Caki2 (cell line): ENCODE measurements at places on chromosomes 12 and 14. TPM values are rescaled to one million over a fixed set of nuclear protein-coding genes. Genes with fewer than 3 reads are reported as not detected.

GRCh38 chr14:83260751-83261150 lies 1727.1 kb upstream of the SEL1L start:
- no peak for DNase-seq

DNA sequence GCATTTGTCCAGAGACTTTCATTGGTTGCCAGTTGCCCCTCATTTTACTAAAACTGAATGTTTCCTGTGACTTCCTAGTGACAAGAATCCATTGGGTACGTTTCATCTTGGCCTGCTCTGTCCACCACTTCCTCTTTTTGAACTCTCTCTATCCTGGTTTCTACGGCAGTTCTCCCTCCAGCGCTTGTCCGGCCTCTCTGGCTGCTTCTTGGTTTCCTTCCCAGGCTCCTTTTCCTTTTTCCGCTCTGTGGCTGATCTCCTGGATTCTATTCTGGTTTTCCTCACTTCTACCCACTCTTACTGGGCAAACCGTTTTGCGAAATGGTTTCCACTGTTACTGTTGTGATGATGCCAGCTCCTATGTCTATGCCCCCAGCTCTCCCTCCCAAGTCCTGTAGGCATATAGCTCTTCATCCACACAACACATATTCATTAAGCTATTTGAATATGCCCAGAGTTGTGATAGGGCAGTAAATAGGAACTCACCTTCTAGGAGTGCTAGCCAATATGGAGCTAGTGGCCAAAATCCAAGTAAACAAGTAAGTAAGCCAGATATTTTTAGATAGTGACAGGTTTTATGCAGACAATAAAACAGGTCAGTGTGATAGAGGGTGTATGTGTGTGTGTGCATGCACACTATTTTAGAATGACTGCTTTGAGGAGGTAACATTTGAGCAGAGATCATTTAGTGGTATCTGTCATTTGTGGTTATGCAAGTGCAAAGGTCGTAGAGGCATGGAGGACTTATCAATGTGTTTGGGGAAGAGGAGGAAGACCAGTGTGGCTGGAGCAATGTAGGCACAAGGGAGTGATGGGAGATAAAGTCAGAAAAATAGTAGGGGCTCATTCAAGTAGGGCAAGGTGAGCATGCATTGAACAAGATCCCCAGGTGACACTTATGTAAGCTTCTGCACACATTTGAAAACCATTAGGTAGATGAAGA lies 27.9 kb upstream of the CTDSP2 start:
- DNase-seq, result no peak

GRCh38 chr14:70856851-70857495 lies 47.7 kb upstream of the MAP3K9 start:
- no peak for DNase-seq

DNA sequence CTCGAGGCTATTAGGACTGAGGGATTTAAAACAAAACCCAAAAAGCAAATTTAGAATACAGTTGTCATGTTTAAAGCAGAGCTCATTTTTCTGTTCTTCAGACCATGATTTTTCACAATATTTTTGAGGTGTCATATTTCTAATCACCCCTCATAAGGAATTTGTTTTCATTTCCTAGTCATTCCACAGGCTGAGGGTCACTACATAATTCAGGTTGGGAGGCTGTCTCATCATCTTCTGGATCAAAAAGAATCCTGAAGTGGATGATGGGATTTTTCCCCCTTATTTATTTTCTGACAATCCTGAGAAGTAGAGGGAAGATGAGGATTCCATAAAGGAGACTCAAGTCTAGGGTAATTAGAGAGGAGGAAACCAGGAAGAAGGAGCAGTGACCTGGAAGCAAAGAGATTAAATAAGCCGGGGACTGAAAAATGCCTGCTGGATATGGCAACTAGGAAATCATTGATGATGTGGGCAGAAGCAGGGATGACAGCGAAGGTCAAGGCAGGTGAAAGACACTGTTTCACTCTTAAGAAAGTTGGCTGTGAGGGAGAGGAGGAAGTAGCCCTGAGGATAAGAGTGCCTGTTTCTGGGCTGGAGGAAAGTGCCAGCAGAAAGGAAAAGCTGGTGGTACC lies 9.0 kb upstream of the PCNX1 start:
- no peak for DNase-seq

GRCh38 chr14:26594756-26595545 lies 2.9 kb downstream of the NOVA1 start:
- no peak for DNase-seq

- no peak for DNase-seq
Observed at GRCh38 chr14:51988221-51988620, 1.1 kb upstream of the RTRAF start.

DNA sequence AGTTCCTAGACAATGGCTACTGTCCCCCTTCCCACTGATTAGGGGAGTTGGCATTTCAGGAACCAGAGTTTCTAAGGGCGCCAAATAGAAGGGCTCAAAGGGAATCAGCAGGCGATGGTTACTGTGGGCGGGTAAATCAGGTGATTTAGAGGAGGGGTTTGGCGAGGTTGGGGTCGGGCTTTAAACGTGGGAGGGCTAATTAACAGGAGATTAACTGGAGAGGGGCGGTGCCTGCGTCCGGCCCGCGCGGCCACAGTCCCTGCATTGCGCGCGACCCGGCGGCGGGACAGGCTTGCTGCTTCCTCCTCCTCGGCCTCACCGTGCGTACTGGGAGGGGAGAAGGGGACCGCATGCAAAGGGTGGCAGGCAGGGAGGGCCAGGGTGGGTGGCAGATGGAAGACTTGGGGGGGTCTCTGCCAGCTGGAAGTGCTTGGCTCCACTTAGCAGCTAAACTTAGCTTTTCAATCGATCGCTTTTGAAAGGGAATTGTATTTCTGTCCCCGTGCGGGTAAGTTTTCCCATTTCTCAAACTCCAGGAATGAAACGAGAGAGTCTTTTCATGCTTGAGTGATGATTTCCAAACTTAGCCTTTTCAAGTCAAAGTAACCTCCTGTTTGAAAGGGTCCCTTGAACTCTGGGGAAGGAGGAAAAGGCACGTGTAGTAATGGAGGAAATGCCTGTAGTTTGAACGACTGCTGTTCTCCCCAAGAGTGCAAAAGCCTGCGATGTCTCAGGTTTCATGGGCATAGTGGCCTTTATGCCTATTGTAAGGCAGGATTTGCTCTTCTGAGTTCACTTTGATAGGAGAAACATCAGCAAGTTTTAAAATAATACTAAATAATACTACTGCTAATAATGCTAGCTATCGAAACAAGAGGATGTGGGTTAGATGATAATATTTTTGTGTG lies at the start of gene MGST1:
TSS of gene MGST1 (plus strand) at position 255 of the 908 bp plus-strand sequence. CDS start 6,608 bp downstream, outside the sequence.
- peak; percentile 86 for DNase-seq

DNA sequence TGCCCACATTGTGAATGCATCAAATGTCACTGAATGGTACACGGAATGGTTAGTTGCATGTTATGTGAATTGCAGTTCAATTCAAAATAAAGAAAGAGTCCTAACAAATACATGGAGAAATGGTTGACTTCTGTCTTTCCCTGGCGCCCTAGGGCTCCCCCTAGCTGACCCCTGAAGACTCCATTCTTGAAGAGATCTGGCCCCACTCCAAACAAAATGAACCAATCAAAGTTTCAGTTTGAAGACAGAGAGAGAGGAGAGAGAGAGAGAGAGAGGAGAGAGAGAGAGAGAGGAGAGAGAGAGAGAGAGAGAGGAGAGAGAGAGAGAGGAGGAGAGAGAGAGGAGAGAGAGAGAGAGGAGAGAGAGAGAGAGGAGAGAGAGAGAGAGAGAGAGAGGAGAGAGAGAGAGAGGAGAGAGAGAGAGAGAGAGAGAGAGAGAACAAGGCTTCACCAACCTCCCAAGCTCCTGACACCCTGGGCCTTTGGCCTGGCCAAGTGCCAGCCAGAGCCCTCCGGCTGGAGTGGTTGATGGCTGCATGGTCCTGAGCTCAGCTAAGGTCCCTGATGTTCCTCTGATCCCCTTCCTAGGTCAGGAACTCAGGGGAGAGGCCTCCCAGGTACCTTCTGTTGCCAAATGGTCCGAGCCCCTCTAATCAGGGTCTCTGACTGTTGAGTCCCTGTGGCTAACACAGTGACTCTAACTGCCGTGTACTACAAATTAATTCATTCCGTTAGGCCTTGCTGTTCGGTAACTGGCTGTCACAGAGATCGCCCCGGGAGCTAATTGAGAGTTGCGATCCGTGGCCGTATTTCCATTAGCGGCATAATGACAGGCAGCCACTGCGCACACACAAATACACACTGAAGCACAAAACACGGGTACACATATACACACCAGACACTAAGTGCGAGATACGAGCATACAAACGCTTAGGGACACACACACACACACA lies 188.8 kb downstream of the ESRRB start:
- no peak for DNase-seq

DNA sequence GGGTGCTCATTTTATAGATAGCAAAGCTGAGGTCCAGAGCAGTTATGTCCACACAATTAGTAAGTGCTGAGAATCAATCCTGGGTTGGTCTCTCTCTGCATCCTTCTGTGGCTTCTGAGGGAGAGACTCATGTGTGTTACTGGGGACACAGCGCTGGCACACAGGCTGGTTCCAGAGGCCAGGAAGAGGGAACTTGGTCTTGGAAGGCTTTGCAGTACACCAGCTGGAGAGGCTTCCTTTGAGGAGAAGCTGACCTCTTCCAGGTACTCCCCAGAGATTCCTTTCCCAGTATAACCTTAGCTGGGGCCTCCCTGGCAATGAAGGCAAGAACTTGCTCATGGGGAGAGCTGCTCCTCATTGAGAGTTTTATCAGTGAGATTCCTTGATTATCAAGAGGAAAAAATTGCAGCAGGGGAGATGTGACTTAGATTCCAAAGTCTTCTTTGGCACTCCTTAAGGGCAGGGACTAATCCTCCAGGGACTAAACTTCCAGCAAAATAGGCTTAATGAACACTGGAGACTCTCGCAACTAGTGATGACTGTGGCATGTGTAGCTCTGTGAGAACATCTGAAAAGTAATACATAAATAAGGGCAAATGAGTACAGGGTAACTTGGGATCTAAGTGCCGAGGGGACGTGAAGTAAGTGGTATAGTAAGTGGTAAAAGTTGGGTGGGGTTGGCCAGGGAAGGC lies 13.9 kb upstream of the KRT80 start:
- DNase-seq, result no peak

- DNase-seq, result peak; percentile 41
Observed at GRCh38 chr14:68843471-68844209, 50.8 kb upstream of the ZFP36L1 start.

- DNase-seq, result peak; percentile 41
Observed at GRCh38 chr12:30985814-30986452, 59.4 kb downstream of the TSPAN11 start.

DNA sequence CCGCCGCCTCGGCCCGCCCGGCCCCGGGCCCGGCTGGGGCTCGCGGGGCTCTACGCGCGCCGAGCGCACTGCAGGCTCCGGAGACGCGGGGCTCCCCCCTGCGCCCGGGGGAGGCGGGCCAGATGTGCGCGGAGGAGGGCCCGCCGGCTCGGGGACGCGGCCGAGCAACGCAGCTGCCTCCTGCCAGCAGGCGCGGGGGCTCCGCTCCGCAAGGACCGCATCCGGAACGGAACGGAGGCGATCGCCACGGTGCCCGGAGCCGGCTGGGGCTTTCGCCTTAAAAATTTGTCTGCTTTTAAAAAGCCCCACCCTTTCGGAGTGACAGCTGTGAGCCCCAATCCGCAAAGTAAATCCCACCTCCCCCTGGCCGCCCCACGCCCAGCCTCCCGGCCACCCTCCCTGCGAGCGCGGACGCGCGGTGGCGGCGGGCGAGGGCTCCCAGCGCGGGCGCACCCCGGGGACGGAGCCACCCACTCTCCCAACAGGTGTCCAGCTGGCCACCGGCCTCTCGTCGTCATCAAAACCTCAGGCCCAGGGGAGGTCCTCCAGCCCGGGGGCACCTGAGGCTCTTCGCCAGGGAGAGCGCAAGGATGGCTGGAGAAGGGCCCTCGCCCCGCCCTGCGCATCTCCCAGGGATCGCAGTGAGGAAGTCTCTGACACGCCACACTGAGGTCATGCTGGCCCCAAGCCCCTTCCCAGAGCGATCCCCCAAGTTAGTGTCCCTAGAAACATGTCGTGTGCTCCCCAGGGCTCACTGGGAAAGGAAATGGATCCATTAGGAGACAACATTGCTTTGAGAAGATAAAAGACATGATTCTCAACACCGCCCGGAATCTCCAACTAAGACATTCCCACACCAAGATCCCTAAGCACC lies at the start of gene TMEM132D:
TSS of gene TMEM132D (minus strand) at position 70 of the 874 bp plus-strand sequence.
- no peak for DNase-seq

The GPATCH2L gene
- total RNA-seq, result 14.0 and 16.0 TPM in 2 replicates

The ADCK1 gene
- total RNA-seq, result 1.2 and 1.8 TPM in 2 replicates

The NFKBIA gene
- total RNA-seq, result 148 and 158 TPM in 2 replicates
